ENCODE measurements at places on chromosomes 13 and 19.

GRCh38 chr19:50909240-50910070 is 1.7 kb downstream of the KLK4 start:
- DNase-seq, result peak; percentile 84

- DNase-seq, result no peak
These were observed 627.9 kb upstream of the KLF12 start for GRCh38 chr13:74761801-74762757.

- DNase-seq, result no peak
These were observed 16.4 kb upstream of the UPF3A start for GRCh38 chr13:114264886-114265611.

DNA sequence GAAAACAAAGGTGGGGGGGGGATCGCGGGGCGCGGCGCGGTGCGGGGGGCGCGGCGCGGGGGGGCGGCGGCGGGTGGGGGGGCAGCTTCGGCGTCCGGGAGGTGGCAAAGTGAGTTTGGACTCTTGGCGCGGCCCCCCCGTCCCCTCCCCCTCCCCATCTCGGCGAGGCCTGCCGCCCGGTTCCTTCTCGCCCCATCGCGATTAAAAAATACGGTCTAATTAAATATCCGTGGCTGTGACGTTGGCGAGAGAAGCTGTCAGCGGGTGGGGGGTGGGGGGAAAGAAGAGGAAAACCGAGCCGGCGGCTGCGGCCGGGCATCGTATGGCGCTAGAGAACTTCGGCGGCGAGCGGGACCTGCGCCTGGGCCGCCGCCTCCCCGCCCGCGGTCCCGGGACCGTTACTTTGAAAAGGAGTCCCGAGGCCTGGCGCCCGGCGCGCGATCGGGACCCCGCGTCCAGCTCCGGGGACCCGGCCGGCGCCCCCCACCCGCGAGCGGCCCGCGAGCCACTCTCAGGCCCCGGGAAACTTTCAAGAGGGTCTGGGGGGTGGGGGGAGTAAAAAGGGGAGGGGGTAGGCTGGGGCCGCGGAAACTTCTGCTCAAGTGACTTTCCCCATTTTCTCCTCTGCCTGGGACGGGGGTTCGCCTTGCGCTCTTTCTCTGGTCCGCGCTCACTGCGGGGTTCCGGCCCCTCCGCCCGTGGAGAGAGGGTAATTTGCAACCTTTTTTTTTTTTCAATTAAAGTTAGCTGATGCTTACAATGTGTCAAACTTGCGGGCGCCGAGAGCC is 146.3 kb upstream of the ZNF536 start:
- no peak for DNase-seq

- no peak for DNase-seq
These were observed 51.1 kb downstream of the TNFRSF19 start for GRCh38 chr13:23621316-23621645.

- DNase-seq, result peak; percentile 72
These were observed 3.4 kb downstream of the PRR36 start for GRCh38 chr19:7870571-7871436.

GRCh38 chr13:66657165-66657881 is 572.8 kb downstream of the PCDH9 start:
- DNase-seq, result peak; percentile 85

DNA sequence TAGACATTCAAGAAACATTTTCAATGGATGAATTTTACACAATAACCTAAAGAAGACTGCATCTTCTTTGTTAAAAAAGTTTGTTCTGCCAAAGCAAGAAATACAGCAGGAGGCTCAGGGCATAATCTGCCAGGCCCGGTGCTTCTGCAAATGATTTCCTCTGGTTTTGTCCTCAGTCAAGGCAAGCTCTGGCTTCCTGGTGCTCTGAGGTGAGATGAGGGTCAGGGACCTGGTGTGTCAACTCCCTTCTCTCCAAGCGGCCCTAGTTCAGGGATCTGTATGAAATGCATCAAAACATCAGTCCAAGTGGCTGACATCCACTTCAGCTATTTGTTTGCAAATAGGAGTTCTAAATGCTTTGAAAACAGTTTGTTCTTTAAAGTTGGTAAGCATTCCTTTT is 31.6 kb downstream of the LACC1 start:
- no peak for DNase-seq

GRCh38 chr19:38360351-38360750 is 14.0 kb upstream of the PSMD8 start:
- no peak for DNase-seq

- DNase-seq, result peak; percentile 39
These were observed 49.0 kb upstream of the ZNF780A start for GRCh38 chr19:40139533-40140287.

- DNase-seq, result peak; percentile 54
These were observed 16.1 kb downstream of the MKNK2 start for GRCh38 chr19:2034729-2035589.

- DNase-seq, result no peak
These were observed 46.8 kb downstream of the SLC7A1 start for GRCh38 chr13:29548722-29549121.

- DNase-seq, result no peak
These were observed 651 bp upstream of the POLR1D start for GRCh38 chr13:27621116-27621365.

- no peak for DNase-seq
These were observed 124.2 kb downstream of the UQCRFS1 start for GRCh38 chr19:29088761-29089160.

- DNase-seq, result no peak
These were observed 34.1 kb upstream of the POMP start for GRCh38 chr13:28624707-28625432.

GRCh38 chr13:45949161-45949560 is 97.6 kb upstream of the SIAH3 start:
- no peak for DNase-seq

GRCh38 chr19:6739390-6739882 is at the start of gene TRIP10:
TRIP10 (plus strand) TSS chr19:6739680; CDS start chr19:6739762, 82 bp downstream.
- peak; percentile 59 for DNase-seq

- DNase-seq, result no peak
These were observed 43.2 kb upstream of the WDFY2 start for GRCh38 chr13:51541037-51541436.

- DNase-seq, result no peak
These were observed 9.0 kb upstream of the ATXN8OS start for GRCh38 chr13:70098669-70099068.

- no peak for DNase-seq
These were observed 46.4 kb downstream of the KPNA3 start for GRCh38 chr13:49746111-49746510.

DNA sequence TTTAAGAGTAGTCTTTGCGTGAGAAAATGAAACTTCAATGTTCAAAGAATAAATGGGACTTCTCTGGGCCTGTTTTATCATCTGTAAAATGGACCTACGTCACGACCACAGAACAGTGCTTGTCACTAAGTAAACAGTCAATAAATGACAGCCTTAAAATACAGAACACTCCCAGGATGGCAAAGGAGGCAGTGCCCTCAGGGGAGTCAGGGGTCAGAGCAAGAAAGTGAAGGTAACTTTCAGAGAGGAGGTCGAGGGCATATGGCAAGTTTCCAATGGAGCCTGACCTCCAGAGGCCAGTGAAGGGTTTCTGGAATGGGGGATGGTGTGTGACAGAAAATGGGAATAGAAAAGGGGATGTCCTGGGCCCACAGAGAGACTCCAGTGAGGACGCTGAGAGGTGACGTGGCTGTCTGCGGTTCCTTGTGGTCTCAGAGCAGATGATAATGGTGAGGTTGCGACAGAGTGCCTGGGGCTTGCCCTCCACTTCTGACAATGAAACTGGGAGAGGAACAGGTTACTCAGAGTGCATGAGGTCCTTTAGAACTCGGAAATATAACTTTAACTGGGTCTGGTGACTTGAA is 91.8 kb downstream of the UBL3 start:
- no peak for DNase-seq

DNA sequence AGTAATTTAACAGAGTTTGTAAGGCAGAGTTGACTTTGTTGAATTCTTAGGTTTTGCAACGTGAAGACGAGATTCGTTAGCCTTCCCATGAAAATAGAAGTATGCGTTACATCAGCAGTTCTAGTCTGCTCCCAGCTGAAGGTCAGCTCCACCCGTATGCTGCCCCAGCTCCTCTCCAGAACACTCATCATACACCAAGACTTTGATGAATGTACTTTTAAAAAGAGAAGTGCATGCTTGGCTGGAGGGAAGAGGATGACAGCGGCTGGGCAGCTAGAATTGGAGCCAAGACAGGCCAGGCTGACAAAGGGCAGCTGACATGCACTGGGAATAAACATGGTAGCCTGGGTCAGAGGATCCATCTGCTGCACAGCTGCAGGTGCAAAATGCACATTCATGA is 166.3 kb upstream of the ARGLU1 start:
- DNase-seq, result no peak

DNA sequence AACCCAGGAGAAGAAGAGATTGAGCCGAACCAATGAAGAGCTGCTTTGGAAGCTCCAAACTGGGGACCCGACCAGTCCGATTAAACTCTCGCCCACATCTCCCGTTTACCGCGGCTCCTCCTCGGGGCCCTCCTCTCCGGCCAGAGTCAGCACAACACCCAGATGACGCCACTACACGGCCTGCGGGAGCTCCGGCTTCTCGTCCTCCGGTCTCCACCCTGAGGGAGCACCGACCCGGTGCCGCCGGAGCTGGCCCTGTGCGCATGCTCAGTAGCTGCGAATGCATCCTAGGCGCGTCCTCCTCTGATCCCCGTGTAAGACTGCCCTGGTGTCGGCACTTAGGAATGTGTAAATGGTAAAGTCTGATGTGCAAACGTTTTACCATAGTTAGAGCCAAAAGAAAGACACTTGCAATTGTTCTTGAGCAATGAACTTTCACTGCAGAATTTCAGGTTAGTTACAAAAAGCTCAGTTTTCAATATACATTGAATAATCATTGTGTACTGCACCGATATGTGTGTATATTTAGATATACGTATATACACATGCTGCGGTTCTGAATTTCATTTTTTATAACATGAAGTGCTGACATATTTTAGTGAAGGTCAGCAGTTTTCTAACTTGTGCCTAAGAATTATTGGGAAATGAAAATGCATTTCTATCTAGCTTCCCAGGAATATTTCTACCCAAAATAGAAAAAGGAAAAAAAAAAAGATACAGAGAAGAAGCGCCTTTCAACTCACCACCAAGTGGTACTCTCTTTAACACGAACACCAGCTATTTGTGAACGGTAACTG is 92.2 kb downstream of the SLC7A1 start:
- DNase-seq, result no peak

GRCh38 chr13:77535448-77535847 is at the start of gene SCEL:
SCEL (plus strand) TSS chr13:77535706; CDS start chr13:77555876, 20,170 bp downstream.
- DNase-seq, result no peak

- no peak for DNase-seq
These were observed 534.9 kb upstream of the KLF12 start for GRCh38 chr13:74669149-74669548.

DNA sequence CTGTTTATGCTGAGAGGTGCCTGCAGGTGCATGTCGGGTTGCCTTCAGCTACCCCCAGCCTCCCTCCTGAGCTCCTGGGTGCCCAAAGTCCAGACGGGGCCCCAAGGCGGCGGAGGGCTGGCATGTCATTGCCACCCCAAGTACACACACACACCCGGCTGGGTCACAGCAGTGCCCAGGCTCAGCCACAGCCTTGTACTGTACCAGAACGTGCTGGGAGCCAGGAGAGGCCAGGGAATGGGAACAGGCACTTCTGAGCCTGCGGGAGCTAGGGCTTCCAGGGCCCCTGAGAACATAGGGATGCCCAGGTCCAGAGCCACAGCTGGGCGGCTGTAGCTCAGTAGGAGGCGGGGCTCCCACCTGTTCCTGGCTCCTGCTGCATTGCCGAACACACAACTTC is 51.0 kb upstream of the MAB21L1 start:
- DNase-seq, result no peak

- no peak for DNase-seq
These were observed 1293.8 kb upstream of the PCDH9 start for GRCh38 chr13:68523838-68524424.

DNA sequence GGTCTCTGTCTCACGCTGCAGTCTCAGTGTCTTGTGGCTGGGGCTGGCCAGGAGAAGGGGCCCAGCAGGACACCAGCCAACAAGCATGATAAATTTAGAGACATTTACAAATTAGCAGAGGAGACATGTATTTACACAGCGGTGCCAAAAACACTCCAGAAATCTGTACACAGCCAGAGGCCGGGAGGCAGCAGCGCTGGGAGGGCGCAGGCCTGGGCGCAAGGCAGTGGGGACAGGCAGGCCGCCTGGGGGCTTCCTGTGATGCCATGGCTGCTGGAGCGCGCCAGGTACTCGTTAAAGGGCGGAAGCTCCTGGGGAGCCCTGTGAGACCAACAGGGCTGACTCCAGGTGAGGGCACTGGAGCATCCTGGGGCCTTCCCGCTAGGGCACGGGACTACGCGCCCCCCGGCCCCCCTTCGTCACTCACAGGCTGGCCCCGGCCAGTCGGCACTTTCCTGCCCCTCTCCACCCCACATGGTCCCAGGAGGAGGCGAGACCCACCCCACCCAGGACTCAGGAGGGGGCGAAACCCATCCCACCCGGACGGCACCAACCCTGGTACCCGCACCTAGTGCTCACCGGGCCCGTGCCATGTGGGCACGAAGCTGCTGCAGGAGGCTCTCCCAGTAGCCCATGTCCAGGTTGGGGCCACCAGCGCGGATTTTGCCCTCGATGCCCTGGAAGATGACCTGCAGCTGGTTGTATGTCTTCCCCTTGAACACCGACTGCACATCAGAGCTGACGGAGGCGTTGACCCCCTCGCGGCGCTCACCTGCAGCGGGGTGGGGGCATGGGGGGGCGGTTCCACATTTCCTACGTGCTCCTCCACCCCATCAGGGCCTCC is 7.4 kb upstream of the TBXA2R start:
- DNase-seq, result no peak

DNA sequence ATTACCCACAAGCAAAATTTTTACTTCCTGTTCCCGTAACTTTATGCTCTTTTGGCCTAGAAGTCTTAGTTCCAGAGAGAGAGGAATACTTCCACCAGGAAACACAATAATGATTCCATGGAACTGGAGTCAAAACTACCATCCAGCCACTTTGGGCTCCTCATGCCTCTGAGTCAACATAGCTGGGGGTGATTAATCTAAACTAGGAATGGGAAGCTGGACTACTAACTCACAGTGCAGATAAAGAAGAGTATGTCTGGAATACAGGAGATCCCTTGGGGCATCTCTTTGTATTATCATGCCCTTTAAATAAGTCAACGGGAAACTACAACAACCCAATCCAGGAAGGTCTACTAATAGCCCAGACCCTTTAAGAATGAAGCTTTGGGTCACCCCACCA is 8.9 kb upstream of the ELF1 start:
- DNase-seq, result no peak

DNA sequence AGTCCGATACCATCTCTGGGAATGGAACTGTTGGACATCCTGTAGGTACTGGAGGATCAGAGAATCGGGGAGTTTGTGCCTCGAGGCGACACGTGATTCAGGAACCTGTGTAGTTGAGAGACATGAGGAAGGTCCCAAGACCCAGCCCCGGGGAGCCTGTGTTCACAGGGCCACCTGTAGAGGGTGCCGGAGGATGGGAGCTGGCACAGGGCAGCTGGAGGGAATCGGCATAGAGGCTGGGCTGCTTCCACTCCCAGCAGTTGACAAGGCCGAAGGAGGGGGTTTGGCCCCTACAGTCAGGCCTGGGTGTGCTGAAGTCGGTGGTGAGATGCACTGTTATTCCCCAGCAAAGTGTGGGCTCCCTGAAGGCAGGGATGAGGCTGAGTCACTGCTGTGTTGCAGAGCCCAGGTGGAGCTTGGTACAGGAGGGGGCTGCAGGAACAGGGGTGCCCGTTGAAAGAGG is 2.5 kb upstream of the ISYNA1 start:
- no peak for DNase-seq

- no peak for DNase-seq
These were observed 296.4 kb downstream of the DNAJC15 start for GRCh38 chr13:43319617-43320444.

GRCh38 chr19:46841458-46842083 is 9.1 kb downstream of the AP2S1 start:
- DNase-seq, result no peak

GRCh38 chr13:43030548-43030947 is 7.2 kb downstream of the DNAJC15 start:
- no peak for DNase-seq
